ENCODE measurements at places on chromosomes 2 and 18.
A peak's percentile ranks its signal among the peaks of the same experiment; 100 is the strongest.

DNA sequence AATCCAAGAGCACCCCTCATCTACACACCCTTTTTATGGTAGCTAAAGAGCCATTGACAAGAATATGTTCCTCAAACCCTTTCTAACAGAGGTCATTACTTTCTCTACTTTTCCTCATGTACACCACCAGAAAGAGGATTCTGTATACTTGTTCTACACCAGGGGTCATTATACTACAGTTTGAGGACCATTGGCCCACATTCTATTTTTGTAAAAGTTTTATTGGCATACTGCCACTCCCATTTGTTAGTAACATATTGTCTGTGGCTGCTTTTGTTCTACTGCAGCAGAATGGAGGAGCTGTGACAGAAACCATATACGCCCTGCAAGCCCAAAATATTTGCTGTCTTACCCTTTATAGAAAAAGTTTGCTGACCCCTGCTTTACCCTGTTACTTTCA is 14.3 kb downstream of the HTR2B start:
- DNase-seq = no peak

DNA sequence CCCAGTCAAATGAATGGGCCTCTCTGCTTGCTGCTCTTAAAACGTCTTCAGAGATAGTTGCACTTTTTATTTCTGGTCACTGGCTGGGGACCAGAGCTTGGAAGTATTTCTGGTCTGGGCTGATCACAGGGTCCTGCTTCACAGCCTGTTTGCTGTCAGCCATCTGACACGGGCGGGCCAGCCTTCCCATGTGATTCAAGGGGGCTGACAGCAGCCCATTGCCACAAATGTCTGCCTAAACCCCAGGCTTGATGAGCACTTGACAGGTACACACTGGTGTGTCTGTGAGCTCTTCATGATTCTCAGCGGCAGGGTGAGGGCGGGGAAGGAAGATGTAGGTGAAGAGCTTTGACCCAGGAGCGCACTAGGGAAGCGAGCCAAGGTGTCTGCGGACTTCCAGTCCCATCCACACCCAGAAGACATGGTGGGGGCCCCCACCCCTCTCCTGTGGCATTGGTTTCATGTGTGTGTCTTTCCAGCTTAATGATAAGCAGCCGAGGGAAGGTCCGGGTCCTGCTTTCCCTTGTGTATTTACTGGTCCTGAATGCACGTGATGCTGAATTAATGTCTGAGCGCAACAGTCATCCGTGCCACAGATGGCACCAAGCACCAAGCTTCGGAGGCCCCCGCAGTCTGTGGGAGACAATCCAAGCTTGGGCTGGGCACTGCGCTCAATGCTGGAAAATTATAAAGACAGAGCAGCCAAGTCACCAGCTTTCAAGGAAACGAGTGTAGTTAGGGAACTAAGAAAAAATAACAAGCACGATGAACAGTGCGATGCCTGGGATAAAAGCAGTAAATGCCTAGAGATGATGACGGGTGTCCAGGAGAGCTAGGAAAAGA is 73.3 kb downstream of the SH3BP4 start:
- DNase-seq = no peak

GRCh38 chr2:128103407-128103806 is 12.4 kb downstream of the UGGT1 start:
- DNase-seq = no peak

GRCh38 chr2:230327418-230328154 is 593 bp downstream of the SP140L start:
- no peak for DNase-seq

- peak; percentile 77 for DNase-seq
Observed at GRCh38 chr2:237512774-237513466, 25.9 kb downstream of the MLPH start.

Data from NCI-H2107 (cell line).